ENCODE measurements at places on chromosomes 13 and 19. TPM values are rescaled to one million over a fixed set of nuclear protein-coding genes. Genes with fewer than 3 reads are reported as not detected.

DNA sequence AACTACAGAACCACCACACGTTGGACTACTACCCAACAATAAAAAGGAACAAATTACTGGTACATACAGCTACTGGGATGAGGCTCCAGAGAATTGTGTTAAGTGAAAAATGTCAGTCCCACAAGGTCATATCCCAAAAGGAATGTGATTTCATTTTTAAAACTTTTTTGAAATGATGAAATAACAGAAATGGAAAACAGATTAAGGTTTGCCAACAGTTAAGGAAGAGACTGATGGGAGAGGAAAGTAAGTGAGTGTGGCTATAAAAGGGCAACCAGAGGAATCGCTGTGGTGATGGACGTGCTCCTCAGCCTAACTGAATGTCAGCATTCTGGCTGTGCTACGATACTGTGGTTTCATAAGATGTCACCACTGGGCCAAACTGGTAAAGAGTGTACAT is 512.8 kb downstream of the UQCRFS1 start:
- no peaks in the 10 kb centered on the region for H3K36me3 ChIP-seq
- no peaks in the 10 kb centered on the region for H3K4me1 ChIP-seq
- H3K27me3 ChIP-seq, result no peaks in the 10 kb centered on the region
- H3K4me3 ChIP-seq, result no peak overlapping the region
- no peak for DNase-seq

GRCh38 chr13:100794575-100794974 is 120.0 kb upstream of the TMTC4 start:
- DNase-seq, result no peak
- no peak overlapping the region for H3K27ac ChIP-seq
- H3K36me3 ChIP-seq, result peaks cover 22% of the 10 kb centered on the region
- H3K4me1 ChIP-seq, result peaks cover 1% of the 10 kb centered on the region
- H3K4me3 ChIP-seq, result no peak overlapping the region
- H3K27me3 ChIP-seq, result no peaks in the 10 kb centered on the region

DNA sequence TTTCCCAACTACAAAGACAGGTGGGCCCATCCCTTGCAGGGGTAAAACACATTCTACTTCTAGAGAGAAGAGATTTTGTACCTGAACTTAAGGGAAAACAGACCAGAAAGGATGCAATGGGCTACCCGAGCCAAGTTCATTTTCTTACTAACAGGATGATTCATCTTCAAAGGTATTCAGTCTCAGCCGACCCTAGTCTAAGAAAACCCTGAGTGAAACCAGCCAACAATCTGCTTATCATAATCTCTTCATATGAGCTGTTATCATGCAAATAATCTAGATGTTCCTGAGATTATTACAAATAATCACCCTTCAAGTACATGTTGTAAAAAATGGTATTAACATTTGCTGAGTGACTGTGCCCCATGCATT is 15.6 kb downstream of the PABPC3 start:
- H3K4me3 ChIP-seq, result no peak overlapping the region
- DNase-seq, result no peak
- no peaks in the 10 kb centered on the region for H3K27me3 ChIP-seq
- no peak overlapping the region for H3K27ac ChIP-seq
- H3K36me3 ChIP-seq, result no peaks in the 10 kb centered on the region
- H3K4me1 ChIP-seq, result no peaks in the 10 kb centered on the region

DNA sequence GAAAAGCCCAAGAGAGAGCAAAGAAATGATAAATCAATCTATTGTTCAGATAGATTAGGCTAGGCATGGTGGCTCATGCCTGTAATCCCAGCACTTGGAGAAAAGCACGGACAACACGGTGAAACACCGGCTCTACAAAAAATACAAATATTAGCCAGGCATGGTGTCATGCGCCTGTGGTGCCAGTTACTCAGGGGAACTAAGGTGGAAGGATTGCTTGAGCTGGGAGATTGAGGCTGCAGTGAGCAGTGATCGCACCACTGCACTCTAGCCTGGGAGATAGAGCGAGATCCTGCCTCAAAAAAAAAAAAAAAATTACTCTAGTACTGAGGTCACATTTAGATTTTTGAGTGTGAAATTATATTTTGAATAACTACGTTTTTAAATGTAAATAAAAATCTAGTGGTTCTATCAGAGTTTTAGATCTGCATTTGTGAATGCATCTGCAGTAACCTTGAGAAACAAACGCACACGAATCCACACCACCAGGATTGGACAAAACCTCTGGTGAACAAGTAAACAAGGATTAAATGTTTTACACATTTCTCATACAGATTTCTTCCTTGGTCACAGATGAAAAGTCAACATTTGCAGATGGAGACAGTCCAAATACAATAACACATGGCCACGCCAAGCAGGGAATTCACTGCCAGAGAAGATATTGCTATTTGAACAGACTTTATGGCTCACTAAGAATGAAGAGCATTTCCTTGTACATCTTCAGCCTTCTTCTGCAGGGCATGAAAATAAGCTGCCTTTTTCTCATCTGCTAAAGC is 917.6 kb downstream of the PCDH9 start:
- no peaks in the 10 kb centered on the region for H3K36me3 ChIP-seq
- H3K4me3 ChIP-seq, result no peak overlapping the region
- DNase-seq, result no peak
- H3K27me3 ChIP-seq, result no peaks in the 10 kb centered on the region

GRCh38 chr13:41356786-41357185 is 45.7 kb downstream of the NAA16 start:
- no peak for DNase-seq
- H3K4me3 ChIP-seq, result no peak overlapping the region
- H3K27ac ChIP-seq, result no peak overlapping the region
- H3K4me1 ChIP-seq, result no peaks in the 10 kb centered on the region
- no peaks in the 10 kb centered on the region for H3K27me3 ChIP-seq

DNA sequence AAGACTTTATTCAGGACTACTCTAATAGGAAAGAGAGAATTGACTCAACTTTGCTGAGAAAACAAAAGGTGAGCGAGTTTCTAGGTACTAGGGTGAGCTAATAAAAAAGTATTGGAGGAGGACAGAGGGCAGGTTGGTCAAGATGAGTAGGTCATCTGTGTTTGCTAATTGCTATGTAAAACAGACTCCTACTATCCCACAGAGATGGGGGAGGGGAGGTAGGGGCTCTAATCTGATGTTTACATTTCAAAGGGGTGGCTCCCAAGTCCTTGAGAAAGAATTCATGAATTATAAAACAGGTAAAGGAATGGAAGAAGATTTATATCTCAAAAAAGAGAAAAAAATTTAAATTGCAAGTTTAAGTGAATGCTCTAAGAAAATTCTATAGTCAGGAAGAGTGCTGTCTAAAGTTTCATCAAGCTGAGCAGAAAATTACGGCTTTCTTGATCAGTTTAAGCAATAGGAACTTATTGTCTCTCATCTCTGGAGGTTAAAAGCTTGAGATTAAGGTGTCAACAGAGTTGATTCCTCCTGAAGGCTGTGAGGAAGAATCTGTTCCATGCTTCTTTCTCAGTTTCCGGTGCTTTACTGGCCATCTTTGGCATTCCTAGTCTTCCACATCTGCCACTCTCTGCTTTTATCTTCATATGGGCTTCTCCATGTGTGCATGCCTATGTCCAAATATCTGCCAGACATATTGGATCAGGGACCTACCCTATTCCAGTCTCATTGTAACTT is 790.3 kb downstream of the SLITRK5 start:
- peaks cover 4% of the 10 kb centered on the region for H3K4me1 ChIP-seq
- H3K27me3 ChIP-seq, result no peaks in the 10 kb centered on the region
- H3K27ac ChIP-seq, result peak overlapping the region; percentile 47

DNA sequence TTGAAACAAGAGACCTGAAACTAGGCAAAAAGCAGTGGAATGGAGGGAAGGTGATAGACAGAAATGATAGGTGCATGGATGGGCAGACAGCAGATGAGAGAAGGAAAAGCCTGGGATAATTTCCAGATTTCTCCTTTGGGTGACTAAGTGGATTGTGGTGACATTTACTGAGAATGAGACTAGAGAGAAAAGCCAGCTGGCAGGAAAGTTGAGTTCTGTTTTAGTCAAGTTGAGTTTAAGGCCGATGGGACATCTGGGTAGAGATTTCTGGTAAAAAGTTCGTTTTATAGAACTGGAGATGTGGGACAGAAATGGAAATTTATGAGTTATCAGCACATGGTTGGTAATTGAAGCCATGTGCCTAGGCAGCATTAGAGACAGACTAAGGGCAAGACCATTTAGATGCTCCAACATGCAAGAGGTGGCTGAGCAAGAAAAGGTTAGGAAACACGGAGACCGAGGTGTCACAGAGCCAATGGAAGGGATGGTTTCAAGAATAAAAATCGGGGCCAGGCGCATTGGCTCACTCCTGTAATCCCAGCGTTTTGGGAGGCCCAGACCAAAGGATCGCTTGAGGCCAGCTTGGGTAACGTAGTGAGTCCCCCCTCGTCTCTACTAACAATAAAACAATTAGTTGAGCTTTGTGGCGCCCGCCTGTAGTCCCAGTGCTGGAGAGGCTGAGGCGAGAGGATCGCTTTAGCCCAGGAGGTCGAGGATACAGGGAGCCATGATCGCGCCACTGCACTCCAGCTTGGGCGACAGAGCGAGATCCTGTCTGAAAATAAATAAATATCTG is 9.6 kb upstream of the DGKH start:
- no peak overlapping the region for H3K27ac ChIP-seq
- DNase-seq, result no peak
- H3K27me3 ChIP-seq, result peaks cover 15% of the 10 kb centered on the region
- peaks cover 11% of the 10 kb centered on the region for H3K36me3 ChIP-seq
- H3K4me1 ChIP-seq, result no peaks in the 10 kb centered on the region

GRCh38 chr13:40221460-40222201 is 444.8 kb downstream of the FOXO1 start:
- no peak overlapping the region for H3K27ac ChIP-seq
- H3K36me3 ChIP-seq, result no peaks in the 10 kb centered on the region
- no peaks in the 10 kb centered on the region for H3K27me3 ChIP-seq

GRCh38 chr13:25440061-25440460 is 68.3 kb downstream of the ATP8A2 start:
- no peaks in the 10 kb centered on the region for H3K36me3 ChIP-seq
- no peak for DNase-seq
- H3K27me3 ChIP-seq, result no peaks in the 10 kb centered on the region

DNA sequence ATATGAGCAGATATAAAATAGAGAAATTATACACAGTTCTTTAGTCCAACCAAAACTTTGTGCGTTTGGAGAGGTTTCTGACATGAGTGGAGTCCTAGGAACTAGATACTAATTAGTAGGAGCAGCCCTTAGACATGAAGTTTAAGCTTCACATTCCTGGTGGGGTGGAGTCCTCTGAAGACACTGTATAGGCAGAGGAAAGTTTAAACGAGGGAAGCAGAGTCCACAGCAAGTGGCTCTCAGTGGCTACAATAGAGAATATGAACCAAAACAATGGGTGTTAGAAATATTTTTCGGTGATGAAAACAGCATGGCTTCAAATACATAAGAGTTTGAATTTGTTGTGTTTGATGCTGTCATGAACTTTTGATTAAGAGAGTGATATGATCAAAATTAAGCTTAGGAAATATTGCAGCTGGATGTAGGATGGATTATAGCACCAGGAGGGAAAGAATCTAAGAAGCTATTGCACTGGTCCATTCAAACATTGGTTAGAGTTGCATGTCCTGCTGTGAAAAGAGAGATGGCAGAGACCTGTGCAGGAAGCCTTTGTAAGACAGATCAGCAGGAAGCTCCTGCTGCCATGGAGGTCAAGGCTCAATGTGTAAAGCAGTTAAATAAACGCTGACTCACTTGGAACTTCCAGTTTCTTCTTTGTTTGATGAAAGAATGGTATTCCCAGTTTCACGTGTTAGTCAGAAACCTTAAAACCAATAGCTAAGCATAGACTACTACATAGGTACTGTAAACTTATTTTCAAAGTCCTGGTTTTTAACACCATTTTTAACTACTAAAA is 175.2 kb downstream of the TDRD3 start:
- H3K27ac ChIP-seq, result peak overlapping the region; percentile 75
- peaks cover 8% of the 10 kb centered on the region for H3K4me1 ChIP-seq

DNA sequence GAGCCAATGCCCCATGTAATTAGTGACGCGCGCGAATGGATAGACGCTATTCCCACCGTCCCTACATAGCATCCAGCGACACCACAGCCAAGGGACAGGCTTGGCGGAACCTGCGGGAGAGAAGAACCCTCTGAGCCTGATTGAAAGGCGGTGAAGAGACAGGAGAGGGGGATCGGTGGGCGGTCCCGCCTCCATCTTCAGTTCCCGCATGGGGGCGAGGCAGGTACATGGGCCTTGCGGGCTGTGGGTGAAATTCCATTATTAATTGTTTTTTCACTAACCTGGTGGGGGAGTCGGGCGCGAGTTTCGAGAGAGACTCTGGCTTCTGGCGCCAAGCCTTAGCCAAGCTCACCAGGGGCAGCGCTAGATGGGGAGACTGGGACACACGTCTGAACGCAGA is 8.4 kb upstream of the TEX101 start:
- DNase-seq, result peak; percentile 67
- H3K4me3 ChIP-seq, result no peak overlapping the region
- H3K27me3 ChIP-seq, result no peaks in the 10 kb centered on the region

GRCh38 chr13:72255908-72256307 is 388.9 kb upstream of the DACH1 start:
- no peaks in the 10 kb centered on the region for H3K4me1 ChIP-seq
- no peaks in the 10 kb centered on the region for H3K27me3 ChIP-seq
- H3K4me3 ChIP-seq, result no peak overlapping the region
- no peaks in the 10 kb centered on the region for H3K36me3 ChIP-seq
- peak; percentile 75 for DNase-seq

Gene ZNF665
- total RNA-seq, result 3.7 TPM

Gene LRRC4B
- total RNA-seq, result 3.8 TPM

Gene ZIM2
- total RNA-seq, result not detected

Gene MYPOP
- total RNA-seq, result 9.0 TPM

Gene SERPINE3
- not detected for total RNA-seq

Gene PLPPR3
- 61.2 TPM for total RNA-seq

Gene GFY
- total RNA-seq, result 1.3 TPM

Gene CD33
- total RNA-seq, result 0.09 TPM

Gene PNMA8A
- 22.6 TPM for total RNA-seq

Gene CYP4F8
- not detected for total RNA-seq

Data from H9 (cell line).